A549 treated with CpdA at 1 μM for 4 hours (cell line): ENCODE measurements at places on chromosomes 4 and X. TPM values are rescaled to one million over a fixed set of nuclear protein-coding genes. Genes with fewer than 3 reads are reported as not detected.

Gene LAP3
- total RNA-seq = 32.5 to 46.3 TPM (median 35.5 TPM) in 5 replicates

Gene SEC31A
- 79.5 to 88.5 TPM (median 81.5 TPM) in 5 replicates for total RNA-seq

Gene ALB
- total RNA-seq = 3.8 TPM in 1 of 5 replicates, not detected in the others

Gene PAGE1
- total RNA-seq = 0.11 to 0.24 TPM in 2 of 5 replicates, not detected in the others

Gene IDS
- 99.6 to 116 TPM (median 110 TPM) in 5 replicates for total RNA-seq

Gene NPY1R
- total RNA-seq = 0.08 to 0.21 TPM in 2 of 5 replicates, not detected in the others

Gene XIAP
- 22.5 to 42.3 TPM (median 27.7 TPM) in 5 replicates for total RNA-seq

Gene SSX4B
- total RNA-seq = not detected in 5 replicates

Gene FAM9B
- total RNA-seq = not detected in 5 replicates

Gene HHIP
- total RNA-seq = 0.30 to 1.1 TPM (median 0.47 TPM) in 5 replicates

Gene PDGFRA
- total RNA-seq = 0.21 to 0.83 TPM (median 0.48 TPM) in 5 replicates

Gene STIM2
- 13.0 to 15.6 TPM (median 13.9 TPM) in 5 replicates for total RNA-seq

Gene SLC25A4
- total RNA-seq = 11.8 to 14.7 TPM (median 14.5 TPM) in 5 replicates

Gene XAGE2
- not detected in 5 replicates for total RNA-seq

Gene C4orf51
- total RNA-seq = not detected in 5 replicates

Gene IGSF1
- 0.24 to 0.45 TPM (median 0.38 TPM) in 5 replicates for total RNA-seq

Gene PCDH18
- total RNA-seq = 0.02 TPM in 1 of 5 replicates, not detected in the others

Gene HSFX1
- 0.26 to 0.50 TPM (median 0.43 TPM) in 5 replicates for total RNA-seq

Gene DHRSX
- total RNA-seq = 36.0 to 42.5 TPM (median 41.2 TPM) in 5 replicates

Gene ARR3
- total RNA-seq = not detected in 5 replicates

Gene GLRA3
- not detected in 5 replicates for total RNA-seq

Gene SRPX
- 5.2 to 6.6 TPM (median 6.4 TPM) in 5 replicates for total RNA-seq

Gene PSMD10
- 69.0 to 90.3 TPM (median 78.1 TPM) in 5 replicates for total RNA-seq

Gene ETDA
- total RNA-seq = not detected in 5 replicates

Gene MAGEB10
- total RNA-seq = not detected in 5 replicates

Gene GEMIN8
- total RNA-seq = 7.5 to 13.6 TPM (median 11.8 TPM) in 5 replicates

Gene MND1
- total RNA-seq = 12.3 to 16.2 TPM (median 13.8 TPM) in 5 replicates

Gene ALAS2
- not detected in 5 replicates for total RNA-seq

Gene CLIC2
- total RNA-seq = 0.12 to 0.19 TPM (median 0.14 TPM) in 4 of 5 replicates, not detected in the other

Gene MAGEB1
- not detected in 5 replicates for total RNA-seq

Gene UGT2B7
- total RNA-seq = 0.12 to 0.34 TPM (median 0.18 TPM) in 5 replicates

Gene SERTM2
- not detected in 5 replicates for total RNA-seq

Gene SCML1
- 5.3 to 6.1 TPM (median 5.8 TPM) in 5 replicates for total RNA-seq

Gene ZFP92
- 0.41 to 0.73 TPM (median 0.56 TPM) in 5 replicates for total RNA-seq

Gene FOXR2
- not detected in 5 replicates for total RNA-seq

Gene PNMA6A
- 3.1 to 5.0 TPM (median 4.8 TPM) in 5 replicates for total RNA-seq

Gene EPHA5
- total RNA-seq = 0.22 to 0.56 TPM (median 0.41 TPM) in 5 replicates

Gene JADE3
- 11.8 to 15.2 TPM (median 12.8 TPM) in 5 replicates for total RNA-seq

Gene GLRA2
- total RNA-seq = not detected in 5 replicates

Gene VSIG4
- not detected in 5 replicates for total RNA-seq

Gene CFP
- total RNA-seq = 0.34 to 0.93 TPM (median 0.59 TPM) in 5 replicates
